Bone marrow (tissue), 2 donors: ENCODE measurements at places on chromosomes 11 and 22.

GRCh38 chr22:40732999-40733292 is 53.7 kb downstream of the MCHR1 start:
- DNase-seq, result no peak

DNA sequence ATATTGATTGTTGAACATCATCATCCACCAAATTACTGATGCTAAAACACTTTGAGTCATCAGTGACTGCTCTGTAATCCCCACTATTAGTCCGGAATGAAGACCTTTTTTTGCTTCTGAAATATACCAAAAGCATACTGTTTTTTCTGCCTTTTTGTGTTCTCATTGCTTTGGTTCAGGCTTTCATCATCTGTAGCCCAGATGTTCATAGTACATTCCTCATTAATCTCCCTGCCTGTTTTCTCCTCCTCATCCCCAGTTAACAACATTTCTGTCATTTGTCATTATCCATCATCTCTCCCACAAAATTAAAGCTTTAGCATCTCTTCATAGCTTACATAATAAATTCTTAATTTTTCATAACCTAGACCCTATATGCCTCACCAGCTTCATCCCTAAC is 9.2 kb downstream of the CEP57 start:
- DNase-seq, result no peak

DNA sequence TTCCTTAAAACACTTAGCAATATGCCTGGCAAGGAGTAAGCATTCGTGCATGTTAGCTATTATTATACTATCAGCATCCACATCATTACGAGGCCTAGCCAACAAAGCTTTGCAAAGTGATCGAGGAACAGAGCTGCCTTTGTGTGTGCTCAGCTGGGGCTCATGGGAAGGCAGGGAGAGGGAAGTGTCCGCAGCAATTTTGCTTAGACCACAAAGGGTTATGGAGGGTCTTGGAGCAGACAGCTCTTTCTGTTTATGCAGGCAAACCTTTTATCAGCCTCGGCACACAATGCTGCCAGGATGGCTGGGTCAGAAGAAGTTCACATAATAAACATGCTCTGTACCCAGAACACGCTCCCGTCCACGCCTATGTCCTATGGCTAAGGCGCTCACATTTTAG is 10.9 kb upstream of the DKK3 start:
- no peak for DNase-seq

DNA sequence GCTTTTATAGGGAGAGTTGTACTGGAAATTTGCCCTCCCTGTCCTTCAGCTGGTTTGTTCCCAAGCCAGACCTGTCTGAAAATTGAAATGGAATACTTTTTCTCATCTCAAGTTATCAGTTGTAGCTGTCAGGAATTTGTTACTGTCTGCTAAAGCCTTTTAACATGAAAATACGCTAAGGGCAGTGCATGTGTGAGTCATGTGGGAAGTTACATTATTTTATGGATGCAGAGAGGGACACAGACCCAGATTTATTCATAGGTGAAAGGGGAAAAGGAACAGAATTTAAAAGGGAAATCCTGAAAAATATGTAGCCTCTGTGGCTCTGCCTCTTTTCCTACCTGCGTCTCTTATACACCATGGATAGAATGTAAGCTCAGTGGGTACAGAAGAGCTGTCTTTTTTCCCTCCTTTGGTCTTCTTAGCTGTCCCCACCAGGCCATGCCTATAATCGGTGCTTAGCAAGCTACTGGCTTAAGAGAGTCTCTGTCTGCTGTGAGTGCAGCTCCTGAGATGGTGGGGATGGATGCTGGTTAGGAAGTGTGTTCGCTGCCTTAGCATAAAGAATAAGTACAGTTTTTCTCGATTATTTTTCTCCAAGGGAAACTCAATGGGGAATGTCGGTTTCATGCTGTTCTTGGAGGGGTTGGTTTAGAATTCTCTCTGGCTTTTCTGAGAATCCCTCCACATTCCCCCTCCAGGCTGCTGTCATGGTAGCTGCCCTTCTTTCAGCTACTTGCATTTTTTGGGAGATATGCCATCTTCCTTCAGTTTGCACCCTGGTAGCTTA is 166.8 kb downstream of the TEAD1 start:
- no peak for DNase-seq

DNA sequence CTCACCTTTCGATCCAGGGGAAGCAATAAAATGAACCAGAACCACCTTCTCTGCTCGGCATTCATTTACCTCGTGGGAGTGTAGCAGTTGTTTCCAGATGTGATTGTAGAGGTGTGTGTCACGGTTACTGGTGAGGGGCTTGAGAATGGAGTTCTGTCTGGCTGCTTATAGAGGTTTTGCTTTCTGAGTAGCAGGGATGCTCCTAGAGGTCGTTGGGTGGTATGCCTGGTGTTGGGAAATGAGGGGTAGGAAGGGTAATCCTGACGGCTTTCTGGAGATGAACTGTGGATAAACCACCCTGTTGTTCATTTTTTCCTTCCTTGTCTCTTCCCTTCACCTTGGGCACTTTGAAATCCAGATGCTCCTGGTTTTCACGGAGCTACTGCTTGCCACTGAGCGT is 8.1 kb downstream of the TEAD1 start:
- no peak for DNase-seq

DNA sequence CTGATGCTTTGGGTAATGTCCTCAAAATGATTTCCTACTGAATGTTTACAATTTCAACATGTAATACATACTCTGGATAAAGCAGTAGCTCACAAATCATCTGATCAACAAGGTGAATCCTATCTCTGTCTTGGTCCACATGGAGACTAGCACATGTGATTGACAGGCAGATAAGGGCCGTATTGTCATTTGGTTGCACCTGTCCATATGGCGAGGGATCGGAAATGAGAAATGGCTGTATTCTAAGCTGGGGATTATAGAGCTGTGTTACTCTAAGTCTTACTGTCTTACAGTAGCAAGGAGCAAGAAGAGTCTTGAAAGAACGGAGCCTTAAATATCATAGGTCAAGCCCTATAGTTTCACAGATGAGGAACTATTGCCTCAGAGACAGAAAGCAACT is 55.7 kb downstream of the APIP start:
- DNase-seq, result no peak

- DNase-seq, result no peak
Measured at GRCh38 chr11:87596176-87596575, 558.4 kb downstream of the TMEM135 start.

GRCh38 chr22:42813501-42813900 is 43.6 kb downstream of the ARFGAP3 start:
- no peak for DNase-seq

DNA sequence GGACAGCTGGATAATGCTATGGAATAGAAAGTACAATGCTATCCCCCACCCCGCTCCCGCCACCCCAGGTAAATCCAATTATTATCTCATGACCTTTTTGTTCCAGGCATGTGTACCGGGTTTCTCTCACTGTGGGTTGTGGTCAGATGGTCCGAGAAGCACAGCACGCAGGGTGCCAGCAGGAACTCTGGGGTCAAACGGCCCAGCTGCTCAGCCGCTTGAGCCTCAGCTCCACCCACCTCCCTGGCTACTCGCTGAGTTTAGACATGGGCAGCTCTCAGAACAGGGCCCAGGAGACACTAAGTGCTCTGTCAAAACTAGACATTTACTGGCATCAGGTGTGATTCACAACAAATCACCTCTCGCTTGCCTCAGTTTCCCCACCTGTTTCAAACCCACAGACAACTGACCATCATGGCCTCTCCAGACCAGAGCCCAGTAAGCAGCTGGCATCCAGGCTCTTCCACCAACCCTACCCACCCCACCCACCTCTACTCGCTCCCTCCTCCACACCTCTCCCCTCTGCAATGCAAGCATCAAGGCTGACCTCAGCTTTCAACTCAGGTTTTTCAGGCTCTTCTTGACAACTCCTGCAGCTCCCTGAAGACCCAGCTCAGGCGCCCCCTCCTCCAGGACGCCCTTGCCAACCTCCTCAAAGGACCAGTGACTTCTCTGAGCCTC is 13.0 kb upstream of the MFNG start:
- no peak for DNase-seq

- DNase-seq, result no peak
Measured at GRCh38 chr11:129249351-129249750, 57.2 kb upstream of the ARHGAP32 start.

DNA sequence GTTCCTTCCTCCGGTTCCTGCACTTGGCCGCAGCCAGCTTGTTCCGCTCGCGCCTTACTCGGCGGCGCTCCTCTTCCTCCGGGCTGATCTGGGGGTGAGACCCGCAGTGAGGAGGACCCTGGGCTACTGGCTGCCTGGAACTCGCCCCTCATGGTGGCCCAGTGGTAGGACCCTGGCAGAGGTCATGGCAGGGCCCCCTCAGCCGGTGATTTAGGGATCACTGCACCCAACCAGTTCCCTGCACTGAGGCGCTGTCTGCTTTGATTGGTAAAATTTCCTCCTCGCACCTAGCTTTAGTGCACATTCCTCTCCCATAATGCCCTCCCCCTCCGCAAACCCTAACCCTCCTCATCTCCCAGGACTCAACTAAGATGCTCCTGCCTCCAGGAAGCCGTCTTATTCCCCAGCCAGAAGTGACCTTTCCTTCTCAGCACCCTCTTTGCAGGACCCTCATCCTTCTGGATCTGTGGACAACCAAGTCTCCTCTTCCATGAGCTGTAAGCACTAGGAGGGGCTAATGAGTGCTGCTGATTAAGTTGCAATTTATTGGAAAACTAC is 3.6 kb downstream of the CCDC85B start:
- no peak for DNase-seq

DNA sequence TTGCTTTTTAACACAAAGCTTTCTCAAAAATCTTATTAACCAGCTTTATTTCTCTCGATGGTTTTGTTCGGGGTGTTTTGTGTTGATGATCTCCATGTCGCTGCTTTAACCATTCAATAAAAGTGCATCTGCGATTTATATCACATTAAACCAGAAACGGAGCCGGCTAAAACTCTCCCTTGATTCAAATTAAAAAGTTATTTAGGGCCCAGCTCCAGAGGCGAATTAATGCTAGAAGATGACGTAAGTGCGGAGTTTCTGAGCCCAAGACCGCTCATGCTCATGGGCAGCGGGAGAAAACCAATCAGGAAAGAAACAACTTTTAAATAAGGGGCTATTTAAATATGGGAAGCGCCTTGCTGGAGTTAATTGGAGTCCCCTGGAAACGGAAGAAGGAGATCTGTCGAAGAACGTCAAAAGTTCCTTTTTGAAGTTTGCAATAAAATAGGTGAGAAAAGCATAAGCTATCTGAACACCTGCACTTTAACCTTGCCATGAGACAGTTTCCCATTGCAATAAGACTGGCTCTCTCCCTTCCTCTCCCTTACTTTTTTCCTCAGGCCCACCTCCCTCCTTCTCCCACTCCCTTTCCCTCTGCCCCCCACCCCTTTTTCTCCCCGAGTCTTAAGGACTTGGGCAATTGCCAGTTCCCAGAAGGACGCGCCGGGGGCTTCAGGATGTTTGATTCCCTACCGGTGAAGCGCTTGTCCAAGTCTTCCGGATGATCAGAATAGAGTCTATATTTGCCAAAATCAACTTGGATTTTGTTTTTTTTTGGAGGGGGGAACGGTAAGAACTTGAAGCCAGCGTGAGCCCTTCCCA is 1.9 kb upstream of the DBX1 start:
- no peak for DNase-seq

DNA sequence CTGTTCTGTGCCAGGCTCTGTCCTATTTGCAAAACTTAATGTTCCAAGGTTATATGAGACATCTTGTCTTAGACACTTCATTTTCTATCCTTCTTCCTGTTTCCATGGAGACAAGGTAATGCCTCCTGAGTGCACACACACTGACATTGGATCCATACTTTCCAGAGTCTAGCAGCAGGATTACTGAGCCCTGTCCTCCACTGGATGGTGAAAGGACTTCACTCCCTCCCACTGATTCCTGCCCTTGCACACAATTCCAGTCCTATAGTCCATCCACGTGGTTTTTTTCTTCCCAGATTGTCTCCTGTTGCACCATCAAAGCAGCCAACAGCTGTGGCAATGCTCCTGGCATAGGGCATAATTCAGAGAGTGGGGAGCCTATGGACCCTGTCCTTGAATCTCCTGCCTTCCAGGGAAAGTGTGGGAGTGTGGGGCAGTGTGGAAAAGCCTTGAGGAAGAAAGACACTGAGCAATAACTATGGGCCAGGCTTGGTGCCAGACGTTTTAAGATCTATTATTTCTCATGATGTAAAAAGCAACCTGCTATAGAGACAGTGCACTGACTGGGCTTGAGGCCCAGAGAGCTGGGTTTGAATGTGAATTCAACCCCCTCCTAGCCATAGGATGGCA is 31.3 kb downstream of the SERPINH1 start:
- no peak for DNase-seq

DNA sequence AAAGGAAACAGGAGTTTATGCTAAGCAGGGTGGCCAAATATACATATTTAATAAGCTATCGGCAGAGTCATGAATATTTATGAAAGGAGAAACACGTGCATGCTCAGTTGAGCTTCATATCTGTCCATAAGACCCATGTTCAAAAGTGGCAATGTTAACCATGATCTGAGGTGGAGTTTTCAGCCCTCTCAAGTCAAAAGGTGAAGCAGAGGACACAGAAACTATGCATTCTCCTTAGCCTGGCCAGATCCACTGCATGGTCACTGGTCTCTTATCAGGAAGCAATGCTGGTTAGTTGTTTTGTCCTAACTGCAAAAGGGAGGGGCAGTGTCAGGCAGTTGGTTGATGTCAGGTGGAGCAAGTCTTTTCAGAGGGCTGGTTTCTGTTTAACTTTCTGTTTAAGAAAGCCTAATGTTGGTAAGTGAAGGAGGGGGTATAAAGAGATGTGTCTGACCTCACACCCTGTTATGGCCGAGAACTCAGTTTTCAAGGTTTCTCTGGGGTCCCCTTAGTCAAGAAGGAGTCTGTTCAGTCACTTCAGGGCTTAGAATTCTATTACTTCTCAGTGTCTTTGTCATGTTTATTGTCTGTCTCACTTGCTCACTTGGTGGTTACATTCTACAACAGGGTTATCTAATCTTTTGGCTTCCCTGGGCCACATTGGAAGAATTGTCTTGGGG is 5.5 kb upstream of the SELENOH start:
- no peak for DNase-seq

DNA sequence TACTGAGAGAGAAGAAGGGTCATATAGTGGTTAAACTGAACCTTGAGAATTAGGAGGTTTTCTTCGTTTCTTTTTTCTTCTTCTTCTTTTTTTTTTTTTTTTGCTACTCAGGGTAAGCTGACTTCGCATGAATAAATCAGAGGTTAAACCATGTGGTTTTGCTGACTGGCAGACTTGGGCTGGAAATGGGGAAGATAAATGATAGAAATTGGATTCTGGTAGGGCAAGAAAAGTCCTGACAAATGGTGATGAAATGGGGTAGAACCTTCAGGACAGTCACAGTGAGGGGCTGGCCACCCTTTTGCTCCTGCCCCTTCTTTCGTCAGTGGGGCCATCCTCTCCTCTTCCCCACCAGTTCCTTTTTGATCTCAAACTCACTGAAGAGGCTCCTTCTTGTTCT is 1.6 kb upstream of the SWAP70 start:
- peak; percentile 11 for DNase-seq

- DNase-seq, result no peak
Measured at GRCh38 chr22:20111689-20112622, 3.9 kb upstream of the RANBP1 start.

GRCh38 chr11:134365011-134365925 is 33.5 kb downstream of the GLB1L2 start:
- no peak for DNase-seq

- no peak for DNase-seq
Measured at GRCh38 chr11:89529626-89530380, 38.6 kb upstream of the NOX4 start.
